ENCODE measurements at places on chromosomes 11 and 22. TPM values are rescaled to one million over a fixed set of nuclear protein-coding genes. Genes with fewer than 3 reads are reported as not detected.
A peak's percentile ranks its signal among the peaks of the same experiment; 100 is the strongest.

- DNase-seq: no peak
Observed at GRCh38 chr11:69159150-69159852, 3.6 kb downstream of the SMIM38 start.

DNA sequence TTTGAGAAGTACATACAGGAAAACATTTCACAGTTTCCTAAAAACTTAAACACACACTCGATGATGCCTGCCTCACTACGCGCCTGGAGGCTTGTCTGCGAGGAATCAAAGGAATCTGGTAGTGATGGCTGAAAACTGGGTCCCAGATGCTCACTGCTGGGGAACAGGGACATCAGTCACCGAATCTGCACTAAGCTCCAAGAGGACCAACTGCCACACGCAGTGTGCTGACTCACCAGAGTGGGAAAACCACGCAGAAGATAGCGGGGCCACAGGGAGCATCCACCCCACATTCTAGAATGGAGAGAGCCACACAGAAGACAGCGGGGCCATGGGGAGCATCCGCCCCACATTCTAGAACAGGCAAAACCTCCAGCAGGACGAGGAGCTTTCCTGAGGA lies 24.3 kb upstream of the MOB2 start:
- DNase-seq: no peak

DNA sequence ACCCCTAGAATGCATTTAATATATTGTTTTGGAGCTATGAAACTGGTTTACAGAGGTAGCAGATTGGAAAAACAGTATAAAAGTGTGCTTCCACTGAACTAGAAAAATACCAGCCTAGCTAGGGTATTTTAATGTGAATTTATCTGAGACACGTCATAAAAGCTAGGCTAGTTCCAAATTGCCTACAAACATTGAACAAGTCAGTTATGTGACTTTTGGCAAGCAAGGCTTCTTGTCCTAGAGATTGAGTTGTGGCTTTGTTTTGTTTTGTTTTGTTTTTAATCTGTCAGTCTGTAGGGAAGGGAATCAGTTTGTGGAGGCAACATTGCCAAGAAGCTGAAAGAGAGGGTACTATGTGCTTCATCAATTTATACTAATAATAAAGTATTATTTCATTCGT lies 24.2 kb downstream of the RTN3 start:
- DNase-seq: no peak

- peak; percentile 62 for DNase-seq
Observed at GRCh38 chr11:120068114-120068573, 69.8 kb downstream of the TRIM29 start.

GRCh38 chr11:76810151-76810853 lies 27.1 kb downstream of the TSKU start:
- DNase-seq: no peak

ANO9 gene
- total RNA-seq: 76.8 TPM
